ENCODE measurements at places on chromosomes 4 and X.

DNA sequence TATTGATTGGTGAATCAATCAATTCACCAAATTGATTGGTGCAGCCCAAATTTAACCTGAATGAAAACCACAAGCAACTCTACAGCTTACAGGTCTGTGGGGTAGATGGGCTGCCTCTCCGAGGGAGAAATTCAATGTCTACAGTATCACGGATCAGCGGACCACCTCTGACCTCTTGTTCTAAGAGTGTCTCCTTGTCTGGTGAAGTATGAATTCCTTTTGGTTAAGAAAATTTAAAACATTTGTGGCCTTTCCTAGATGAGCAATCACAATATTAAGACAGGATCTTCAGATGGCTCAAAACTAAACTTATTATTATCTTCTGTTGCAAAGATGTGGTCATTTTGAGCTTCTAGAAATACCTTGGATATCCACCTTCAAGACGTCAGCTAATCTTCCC is 153.3 kb downstream of the IL15 start:
- DNase-seq: no peak

DNA sequence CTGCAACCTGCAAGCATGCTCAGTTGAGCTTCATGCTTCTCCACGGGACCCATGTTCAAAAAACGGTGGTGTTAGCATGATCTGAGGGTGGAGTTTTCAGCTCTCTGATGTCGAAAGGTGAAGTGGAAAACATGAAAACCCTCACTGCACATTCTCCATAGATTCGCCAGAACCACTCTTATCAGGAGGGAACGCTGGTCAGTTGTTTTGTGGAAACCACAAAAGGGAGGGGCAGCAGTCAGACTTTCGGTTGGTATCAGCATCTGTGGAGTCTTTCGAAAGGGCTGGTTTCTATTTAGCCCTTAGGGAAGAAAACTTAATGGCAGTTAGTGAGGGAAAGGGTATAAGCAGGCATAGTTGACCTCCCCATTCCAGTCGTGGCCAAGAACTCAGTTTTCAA is 12.6 kb downstream of the PPA2 start:
- peak; percentile 61 for DNase-seq

DNA sequence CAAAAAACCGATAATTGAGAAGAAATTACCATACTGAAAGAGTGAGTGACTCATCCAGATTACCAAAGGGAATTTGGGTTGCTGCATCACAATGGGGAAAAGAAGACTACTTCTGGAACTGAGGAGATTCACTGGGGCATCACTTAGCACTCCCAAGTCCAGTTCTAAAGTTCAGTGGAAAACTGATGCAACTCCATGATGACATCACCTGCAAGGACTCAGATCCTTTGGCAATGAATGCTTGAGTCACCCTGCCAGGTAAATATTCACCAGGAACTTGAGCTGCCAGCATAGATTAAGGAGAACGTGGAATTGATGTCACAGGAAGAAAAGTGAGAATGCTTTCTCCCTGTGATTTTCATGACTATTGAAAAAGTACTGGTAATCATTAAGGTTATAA is 32.0 kb upstream of the SMIM10L2A start:
- DNase-seq: no peak

DNA sequence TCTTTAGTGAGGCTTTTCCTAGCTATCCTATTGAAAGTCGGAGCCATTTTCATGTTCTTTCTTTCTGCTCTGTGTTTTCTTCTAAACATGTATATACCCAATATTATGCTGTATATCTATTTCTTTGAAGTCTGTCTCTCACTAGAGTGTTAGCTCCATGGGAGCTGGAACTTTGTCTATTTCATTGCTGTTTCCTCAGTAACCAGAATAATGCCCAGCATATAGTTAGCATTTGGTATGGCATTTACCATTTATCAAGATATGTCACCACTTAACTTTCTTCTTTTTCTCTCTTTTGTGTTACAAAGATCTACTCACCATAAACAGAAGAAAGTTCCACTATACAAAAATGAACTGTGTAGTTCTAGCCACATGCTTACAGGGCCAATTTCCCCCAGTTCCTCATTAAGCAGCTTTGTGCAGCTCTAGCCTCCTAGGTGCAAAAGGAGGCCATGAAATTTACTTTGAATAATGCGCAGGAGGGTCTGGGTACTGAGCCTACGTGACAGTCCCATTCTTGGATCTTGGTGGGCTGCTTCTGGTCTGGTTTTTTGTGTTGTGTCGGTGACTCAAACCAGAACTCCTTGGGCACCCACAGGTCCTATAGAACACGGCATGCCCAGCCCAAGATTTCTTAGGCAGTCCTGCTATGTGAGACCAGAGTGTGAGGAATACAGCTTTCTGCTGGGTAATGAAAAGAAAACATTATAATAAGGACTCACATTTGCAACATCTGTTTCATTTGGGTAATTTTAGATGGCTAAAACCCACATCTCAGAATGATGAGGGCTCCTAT is 302.3 kb upstream of the IGFBP7 start:
- no peak for DNase-seq

GRCh38 chr4:111807576-111807975 is 337.7 kb upstream of the FAM241A start:
- no peak for DNase-seq

GRCh38 chr4:127364911-127365310 is 267.8 kb upstream of the INTU start:
- no peak for DNase-seq

- DNase-seq: no peak
These were observed 10.7 kb downstream of the USP9X start for GRCh38 chrX:41095908-41096307.

- no peak for DNase-seq
These were observed 274 bp upstream of the ERVMER34-1 start for GRCh38 chr4:52751487-52751911.

GRCh38 chr4:153079857-153080391 is 124.3 kb upstream of the TRIM2 start:
- DNase-seq: peak; percentile 44

DNA sequence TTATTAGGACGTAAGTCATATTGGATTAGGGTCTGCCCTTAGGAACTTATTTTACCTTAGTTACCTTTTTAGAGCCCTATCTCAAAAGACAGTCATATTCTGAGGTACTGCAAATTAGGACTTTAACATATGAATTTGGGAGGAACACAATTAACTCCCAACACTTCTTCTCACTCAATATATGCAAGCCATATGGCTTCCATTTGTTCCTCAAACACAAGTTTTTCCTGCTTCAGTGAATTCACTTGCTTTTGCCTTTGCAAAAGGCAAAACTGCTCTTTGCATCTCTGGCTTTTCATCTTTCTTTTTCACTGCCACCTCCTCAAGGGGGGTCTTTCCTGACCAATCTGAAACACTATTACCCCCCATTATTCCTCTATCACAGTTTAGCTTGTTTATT is 220.3 kb downstream of the KCTD8 start:
- DNase-seq: no peak

DNA sequence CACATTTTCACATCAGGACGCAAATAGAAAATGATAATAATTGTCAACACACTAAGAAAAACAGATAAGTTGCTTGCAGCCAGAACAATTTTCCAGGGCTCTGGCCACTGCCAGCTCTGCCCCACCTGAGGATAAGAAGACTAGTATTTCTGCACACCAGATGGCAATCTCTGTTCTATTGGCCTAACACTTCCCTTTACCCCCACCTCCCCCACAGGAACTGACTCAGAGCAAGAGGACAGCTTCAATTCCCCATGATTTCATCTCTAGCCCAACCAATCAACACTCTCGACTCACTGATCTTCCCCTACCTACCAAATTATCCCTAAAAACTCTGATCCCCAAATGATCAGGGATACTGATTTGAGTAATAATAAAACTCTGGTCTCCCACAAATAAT is 164.0 kb downstream of the SMARCA1 start:
- peak; percentile 8 for DNase-seq

DNA sequence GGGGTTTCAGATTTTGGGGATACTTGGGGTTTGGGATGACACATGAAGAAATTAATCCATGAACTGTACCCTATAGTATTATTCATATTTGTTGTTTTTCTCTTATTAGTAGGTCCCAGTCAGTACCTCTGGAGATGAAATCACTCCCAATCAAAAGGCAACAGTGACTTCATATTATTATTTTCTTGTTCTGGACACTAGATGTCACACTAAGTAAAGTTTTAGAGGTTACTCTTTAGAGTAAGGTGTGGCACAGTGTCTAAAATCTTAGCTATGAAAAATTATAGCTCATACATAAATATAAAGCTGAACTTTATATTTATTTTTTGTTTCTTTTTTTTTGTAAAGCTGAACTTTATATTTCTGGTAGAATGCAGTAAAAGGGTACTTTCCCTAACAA is 35.1 kb downstream of the FAM114A1 start:
- peak; percentile 38 for DNase-seq

- no peak for DNase-seq
These were observed 370.5 kb upstream of the ANXA10 start for GRCh38 chr4:167721617-167722486.

GRCh38 chr4:153337686-153338085 is 6.8 kb upstream of the MND1 start:
- no peak for DNase-seq

- no peak for DNase-seq
These were observed 27.6 kb upstream of the MSX1 start for GRCh38 chr4:4831825-4832224.

DNA sequence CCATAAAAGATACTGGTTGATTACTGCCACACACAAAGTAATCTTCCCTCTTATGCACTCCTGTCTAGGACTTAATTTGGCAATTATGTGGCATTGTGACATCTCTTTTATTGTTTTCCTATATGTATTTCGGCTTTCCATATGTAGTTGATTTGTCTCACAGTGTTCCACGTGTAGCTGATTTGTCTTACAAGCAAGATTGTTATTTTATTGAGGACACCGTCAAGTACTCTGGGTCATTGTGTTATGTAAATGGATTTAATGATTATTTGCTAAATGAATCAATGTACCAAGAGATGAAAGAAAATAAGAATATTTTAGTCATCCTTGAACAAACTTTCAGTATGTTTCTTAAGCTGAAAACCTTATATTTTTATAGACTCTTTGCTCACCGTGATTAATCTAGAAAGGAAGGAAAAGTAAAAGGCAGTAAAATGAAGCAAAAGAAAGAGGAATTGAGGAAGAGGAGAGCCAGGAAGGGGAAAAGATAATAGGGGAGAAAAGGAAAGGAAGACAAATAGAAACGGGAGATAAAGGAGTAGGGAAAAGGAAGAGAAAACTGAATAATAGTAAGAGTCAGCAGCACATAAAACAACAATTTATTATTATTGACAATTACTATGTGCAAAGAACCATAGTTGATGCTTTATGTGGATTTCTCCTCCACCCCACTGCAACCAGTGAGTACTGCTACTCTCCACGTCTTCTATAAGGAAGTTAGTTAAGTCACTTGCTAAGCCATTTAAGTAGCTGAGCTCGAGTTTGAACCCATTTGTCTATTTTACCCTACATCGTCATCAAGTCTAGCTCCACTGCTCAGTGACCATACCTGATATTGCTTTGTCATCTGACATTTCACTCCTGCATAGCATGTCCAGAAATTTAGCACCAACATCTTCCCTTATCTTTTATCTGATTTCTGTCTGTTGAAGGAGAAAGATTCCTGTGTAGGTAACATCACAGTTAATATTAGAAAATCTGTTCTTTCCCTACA is 336.5 kb downstream of the BMPR1B start:
- DNase-seq: no peak

DNA sequence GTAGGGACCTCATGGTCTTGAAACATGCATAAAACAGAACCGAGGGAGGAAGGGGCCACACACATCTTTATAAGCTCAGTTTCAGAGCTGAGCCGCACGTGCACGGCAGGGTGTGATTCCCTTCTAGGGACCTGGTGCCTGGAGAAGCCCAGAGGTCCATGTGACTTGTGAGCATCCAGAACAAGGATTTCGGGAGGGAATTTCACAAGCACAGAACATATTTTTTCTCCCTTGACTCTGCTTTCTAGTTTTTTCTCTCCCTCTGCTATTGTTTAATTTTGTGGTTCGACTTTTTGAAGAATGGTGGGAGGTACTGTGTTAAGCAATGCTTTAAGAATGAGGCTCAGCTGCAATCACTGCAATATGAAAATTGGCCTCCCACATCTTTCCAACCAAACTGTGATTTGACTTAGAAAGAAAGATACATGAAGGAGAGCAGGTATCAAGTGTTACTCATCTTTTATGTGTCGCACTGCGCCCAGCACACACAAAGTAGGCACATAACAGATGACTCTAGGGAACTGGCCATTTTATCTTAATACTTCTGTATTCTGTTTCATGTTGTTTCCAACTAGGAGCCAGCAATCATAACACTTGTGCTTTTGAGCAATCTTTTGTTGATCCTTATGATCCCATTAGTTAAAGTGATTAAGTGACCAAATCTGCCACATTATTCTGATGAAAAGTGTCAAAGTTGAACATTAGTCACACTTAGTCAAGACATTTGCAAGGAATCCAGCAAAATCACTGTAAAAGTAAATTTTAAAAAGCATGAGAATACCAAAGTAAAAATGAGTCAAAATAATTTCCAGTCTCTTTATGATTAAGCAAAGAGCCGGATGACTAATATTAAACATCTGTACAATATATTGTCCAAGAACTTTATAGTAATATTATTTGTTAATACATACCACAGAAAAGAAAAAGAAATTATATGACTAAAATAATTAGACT is 86.4 kb downstream of the SHISA3 start:
- no peak for DNase-seq

GRCh38 chrX:66625525-66625924 is 13.4 kb downstream of the EDA2R start:
- no peak for DNase-seq

DNA sequence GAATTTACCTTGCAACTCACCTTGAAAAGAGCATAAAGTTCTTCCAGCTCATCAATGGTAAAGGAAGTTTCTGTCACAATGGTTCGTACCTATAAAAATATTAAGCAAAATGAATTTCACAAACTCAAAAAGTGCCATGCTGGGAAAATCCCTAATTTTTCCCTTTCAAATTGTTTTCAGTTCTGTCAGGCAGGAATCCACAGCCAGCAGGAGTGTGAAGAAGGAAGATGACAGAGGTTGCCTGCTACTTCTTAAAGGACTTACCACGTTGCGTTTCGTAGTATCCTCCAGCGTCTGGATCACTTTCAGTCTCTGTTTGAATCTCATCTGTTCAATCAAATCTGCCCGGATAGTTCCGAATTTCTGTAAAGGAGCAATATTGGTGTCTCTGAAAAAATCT is 70.3 kb upstream of the UCP1 start:
- DNase-seq: no peak

GRCh38 chr4:33881176-33881575 is 2363.1 kb downstream of the ARAP2 start:
- DNase-seq: no peak

GRCh38 chr4:70505151-70505748 is 13.1 kb upstream of the AMTN start:
- DNase-seq: peak; percentile 18

- DNase-seq: no peak
These were observed 98.9 kb upstream of the BLTP1 start for GRCh38 chr4:122053186-122053585.

- no peak for DNase-seq
These were observed 168.8 kb upstream of the RBPJ start for GRCh38 chr4:26152056-26152455.

DNA sequence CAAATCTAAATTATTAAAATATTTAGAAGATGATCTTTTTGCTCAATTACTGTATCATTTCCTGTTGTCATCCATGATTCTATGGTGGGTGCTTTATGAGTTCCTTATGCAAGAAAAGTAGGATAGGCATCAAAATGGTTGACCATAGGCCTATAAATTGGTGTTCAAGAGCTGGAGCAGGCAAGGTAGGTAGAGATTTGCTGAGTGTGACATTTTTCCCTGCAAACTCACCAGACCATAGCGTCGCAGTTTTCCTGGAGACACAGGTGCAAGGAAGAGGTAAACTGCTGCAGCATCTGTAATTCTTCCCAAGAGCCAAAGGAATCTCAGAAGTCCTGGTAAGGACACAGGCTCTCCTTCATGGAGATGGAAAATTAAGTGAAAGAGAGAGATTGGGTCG is 33.7 kb upstream of the DCLK2 start:
- DNase-seq: no peak

Measured in A172 (cell line).